ENCODE measurements at places on chromosomes 3 and 15.

DNA sequence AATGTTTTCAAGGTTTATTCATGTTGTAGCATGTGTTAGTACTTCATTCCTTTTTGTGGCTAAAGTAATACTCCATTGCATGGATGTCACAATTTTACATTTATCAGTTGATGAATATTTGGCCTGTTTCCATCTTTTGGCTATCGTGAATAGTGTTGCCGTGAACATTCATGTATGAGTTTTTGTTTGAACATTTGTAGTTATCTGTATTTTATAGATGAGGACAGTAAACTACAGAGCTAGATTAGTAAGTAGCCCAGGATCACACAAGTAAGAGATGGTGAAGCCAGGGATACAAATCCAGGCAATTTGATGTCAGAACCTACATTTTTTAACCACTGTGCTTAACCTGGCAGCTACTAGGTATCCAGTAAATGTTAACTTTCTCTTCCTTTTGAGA lies 63.2 kb downstream of the ASTE1 start:
- no peak for DNase-seq

- DNase-seq, result no peak
Measured at GRCh38 chr3:134244921-134245320, 5.7 kb downstream of the RYK start.

DNA sequence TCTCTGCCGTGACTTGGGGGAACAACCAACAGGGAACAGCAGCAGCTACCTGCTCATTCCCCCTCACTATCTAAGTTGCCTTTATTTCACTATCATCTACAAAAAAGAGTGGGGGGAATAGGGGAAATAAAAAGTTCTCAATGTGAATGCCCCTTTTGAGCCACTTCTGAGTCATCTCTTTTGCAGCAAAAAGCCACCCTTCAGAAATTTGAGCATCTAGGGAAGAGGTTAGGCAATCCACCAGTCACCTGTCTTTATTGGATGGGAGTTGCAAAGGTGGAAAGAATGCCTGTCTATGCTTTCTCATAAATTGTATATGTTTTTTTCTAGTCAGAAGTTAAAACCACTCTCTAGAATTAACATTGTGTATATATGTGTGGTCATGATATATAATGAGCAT lies 41.1 kb downstream of the GPD1L start:
- no peak for DNase-seq

GRCh38 chr3:66713921-66714320 lies 213.1 kb upstream of the LRIG1 start:
- DNase-seq, result no peak

DNA sequence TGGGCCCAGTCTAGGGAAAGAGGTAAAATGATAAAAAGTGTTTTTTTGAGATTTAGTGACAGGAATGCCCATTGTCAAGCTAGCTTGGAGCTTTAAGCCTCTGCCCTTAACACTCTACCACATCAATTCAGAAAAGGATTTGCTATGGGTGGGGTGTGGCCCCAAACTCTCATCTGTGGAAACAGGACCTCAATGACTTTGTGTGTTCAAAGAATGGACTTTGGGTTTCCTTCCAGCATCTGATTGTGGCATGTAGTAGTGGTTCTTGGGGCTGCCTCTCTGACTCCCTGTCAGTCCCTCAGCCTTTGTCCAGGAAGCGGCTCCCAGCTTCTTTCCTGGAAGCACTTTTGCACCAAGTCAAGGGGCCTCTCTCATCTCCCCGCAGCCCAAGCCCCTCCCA lies 56.1 kb downstream of the CCNL1 start:
- no peak for DNase-seq

- peak; percentile 12 for DNase-seq
Measured at GRCh38 chr15:78411061-78411460, 27.0 kb upstream of the IREB2 start.

DNA sequence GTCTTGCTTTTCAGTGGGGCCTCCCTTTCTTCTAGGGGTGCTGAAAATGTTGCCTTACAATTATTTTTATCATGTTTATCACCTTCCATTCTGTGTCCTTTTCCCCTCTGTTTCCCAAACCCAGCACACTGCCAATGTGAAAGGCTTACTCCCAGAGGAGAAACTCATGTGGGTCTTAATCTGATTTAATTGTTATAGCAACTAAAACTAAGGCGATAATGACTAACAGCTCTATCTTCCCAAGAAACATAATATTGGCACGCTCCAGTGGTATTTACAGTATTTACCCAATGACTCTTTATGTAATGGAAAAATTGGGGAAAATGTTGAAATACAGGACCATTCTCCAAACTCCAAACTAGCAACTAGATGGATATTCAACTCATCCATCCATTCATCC lies 58.4 kb downstream of the MESD start:
- DNase-seq, result no peak

DNA sequence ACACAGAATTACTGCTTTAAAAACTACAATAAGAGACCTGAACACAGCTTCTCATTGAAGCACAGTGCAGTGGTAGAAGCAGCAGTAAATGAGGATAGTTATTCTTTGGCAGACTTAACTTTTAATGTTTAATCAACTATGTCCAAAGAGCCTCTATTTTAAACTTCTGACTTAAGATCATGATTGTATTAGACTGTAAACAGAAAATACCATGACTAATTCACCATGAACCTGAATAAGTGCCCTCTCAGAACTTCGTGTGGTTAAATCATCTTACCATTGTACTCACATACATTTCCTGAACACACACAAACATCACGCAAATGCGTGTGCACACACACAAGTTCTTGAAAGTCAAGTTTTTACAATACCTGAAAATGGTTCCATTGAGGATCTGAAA lies 13.9 kb downstream of the CEP152 start:
- peak; percentile 39 for DNase-seq

GRCh38 chr3:76789237-76789636 lies 250.7 kb upstream of the ROBO2 start:
- no peak for DNase-seq

- no peak for DNase-seq
Measured at GRCh38 chr3:42430781-42431532, 20.5 kb upstream of the LYZL4 start.

- DNase-seq, result no peak
Measured at GRCh38 chr3:4471907-4472306, 4.8 kb upstream of the SUMF1 start.

DNA sequence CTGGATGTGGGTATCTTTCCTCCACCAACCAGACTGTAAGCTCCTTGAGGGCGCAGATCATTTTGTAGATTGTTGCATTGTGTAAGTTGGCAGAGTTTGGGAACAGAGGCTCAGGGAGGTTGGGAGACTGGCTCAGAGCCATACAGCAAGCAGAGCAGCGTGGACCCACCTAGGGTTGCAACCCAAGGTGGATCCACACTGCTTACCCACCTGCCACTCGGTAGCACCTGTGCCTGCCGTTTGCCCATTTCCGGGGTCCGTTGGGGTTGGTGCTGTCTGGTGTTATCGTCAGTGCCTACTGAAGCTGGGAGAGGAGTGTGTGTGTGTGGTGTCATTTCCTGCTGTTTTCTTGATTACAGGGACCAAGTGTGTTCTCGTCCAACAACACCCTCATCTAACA lies 19.0 kb downstream of the SMAD6 start:
- no peak for DNase-seq

GRCh38 chr3:66083096-66083678 lies 44.5 kb upstream of the MAGI1 start:
- no peak for DNase-seq

DNA sequence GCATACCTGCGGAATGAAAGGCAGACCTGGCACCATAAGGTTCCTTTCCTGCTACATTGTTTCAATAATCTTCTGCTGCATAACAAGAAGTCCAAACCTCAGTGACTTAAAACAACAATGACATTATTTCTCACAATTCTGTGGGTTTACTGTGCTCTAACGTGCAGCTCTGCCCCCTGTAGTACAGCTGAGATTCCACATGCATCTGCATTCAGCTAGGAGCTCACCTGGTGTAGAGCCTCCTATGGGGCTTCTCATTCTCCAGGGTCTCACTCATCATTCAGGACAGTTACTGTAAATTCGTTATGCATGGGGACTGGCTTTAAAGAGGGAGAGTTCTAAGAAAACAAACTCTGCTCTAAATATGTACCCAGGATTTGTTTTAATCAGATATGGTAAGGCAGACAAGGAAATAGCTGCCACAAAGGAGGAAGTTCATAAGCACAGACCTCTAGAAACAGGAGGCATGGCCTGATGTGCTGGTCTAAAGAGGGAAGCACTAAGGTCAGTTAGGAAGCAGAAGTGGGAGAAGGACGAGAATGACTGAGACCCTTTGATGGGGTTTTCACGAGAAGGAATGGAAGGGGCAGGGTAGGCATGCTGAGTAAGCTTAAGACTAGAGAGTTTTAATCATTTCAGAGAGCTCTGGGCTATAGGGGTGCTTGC lies 347.0 kb downstream of the NEK10 start:
- DNase-seq, result no peak

DNA sequence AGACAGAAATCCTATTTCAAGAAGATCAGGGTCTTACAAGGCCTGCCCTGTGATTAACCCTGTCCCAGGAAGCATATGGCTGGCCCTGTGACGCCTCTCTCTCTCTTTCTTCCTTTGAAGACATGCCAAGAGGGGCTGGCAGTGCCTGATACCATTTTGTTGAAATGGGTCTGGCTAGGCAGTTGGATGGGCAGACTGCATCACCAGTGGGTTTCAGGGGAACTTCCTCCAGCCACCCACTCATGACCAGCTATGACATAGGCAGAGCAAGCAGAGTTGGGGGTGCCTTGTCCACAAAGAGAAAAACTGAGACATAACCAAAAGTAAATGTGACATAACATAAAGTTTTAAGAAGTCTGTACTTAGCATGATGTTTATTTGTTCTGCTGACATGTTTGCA lies 31.4 kb upstream of the MANF start:
- DNase-seq, result no peak

- no peak for DNase-seq
Measured at GRCh38 chr3:179072100-179072438, 460 bp upstream of the ZMAT3 start.

GRCh38 chr3:13072239-13072599 lies 1.0 kb downstream of the IQSEC1 start:
- DNase-seq, result no peak

- DNase-seq, result peak; percentile 96
Measured at GRCh38 chr3:71311661-71312046, 271.9 kb downstream of the FOXP1 start.

DNA sequence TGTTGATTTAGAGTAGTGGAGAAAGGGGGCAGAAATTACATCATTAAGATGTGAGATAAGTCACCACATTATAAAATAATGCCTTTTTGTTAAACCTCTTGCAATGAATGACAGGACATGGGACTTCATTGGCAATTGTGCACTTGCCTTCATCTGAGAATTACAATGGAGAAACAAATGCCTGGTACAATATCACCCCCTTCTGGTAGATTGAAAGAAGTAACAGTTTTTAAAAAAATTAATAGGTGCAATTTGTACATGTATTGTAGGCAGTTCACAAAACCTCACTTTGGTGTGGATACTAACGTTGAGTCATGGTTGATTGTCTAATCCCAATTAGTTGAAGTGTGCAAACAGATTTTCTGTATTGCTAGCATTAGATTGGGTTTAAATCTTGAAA lies 4.6 kb upstream of the P2RY14 start:
- DNase-seq, result peak; percentile 58

- DNase-seq, result no peak
Measured at GRCh38 chr15:63500265-63501250, 3.8 kb upstream of the USP3 start.

DNA sequence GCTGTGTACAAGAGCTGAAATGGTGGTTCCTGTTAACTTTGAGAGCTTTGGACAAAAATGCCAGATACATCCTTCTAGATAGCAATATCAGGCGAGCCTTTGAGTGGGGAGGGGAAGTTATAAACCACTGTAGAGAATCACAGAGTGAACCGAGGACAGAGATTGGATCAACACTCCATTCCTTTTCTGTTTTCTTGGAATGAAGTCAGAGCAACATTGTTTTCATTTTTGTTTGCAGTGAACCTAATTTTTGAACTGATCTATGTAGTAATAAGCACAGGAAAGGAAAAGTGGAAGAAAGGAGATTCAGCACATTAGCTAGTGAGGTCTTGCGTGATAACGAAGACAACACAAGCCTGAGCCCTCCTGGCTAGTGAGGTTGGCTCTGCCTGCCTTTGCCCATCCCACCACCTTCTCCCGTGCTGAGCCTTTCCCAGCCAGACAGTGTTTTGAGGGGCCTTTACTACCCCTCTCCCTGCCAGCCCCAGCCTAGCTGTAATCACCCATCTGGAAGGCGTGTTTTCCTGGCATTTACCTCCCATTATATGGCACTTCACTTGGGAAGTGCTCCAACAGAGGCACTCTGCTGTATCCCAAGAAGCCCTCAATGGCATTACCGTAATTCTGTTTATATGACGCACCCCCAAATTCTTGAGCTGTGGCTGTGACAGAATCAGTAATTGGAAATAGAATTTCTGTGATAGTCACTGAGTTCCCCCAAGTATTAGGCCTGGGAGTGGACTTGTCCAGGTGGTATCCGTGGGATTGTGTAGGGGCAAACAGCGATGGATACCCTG lies 129.8 kb downstream of the CACNA1D start:
- DNase-seq, result no peak

GRCh38 chr15:81289910-81290309 lies 34.0 kb downstream of the STARD5 start:
- no peak for DNase-seq

- no peak for DNase-seq
Measured at GRCh38 chr15:61182946-61183345, 46.2 kb downstream of the RORA start.

- DNase-seq, result no peak
Measured at GRCh38 chr15:56598991-56599390, 134.1 kb upstream of the MNS1 start.

GRCh38 chr3:27509376-27509775 lies 25.2 kb upstream of the SLC4A7 start:
- no peak for DNase-seq

DNA sequence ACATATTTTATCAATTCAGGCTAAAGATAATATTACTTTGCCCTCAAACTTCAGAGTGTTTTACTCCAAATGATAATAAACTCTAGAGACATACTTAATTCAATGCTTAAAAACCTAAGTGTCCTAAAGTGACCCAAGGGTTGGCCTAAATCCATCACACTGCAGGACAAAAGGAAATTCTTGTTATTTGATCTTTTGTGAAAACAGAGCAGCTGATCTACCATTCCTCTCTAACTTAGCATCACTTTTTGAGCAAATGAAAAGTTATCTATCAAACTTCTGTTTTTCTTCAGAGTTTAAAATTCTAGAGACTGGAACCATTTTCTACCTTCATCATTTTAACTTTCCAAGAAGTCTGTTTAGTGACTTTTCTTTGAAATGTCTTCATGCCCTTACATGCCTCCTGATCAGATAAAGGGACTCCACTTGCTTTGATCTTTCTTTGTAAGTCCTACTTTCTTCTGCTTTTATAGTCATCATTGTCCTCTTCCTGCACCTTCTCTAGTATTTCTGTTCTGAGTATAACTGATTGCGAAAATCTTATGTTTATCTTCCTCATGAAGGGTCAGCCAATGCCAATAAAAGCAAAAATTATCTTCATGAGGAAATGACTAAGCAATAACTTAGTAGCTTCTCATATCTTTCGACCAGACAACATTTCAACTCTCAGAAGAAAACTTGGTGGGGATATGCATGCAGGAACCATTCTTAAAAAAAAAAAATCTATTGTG lies 378.7 kb upstream of the TGFBR2 start:
- peak; percentile 90 for DNase-seq

- no peak for DNase-seq
Measured at GRCh38 chr3:79040701-79041100, 727.1 kb downstream of the ROBO1 start.

GRCh38 chr15:29968099-29968894 lies 114.5 kb upstream of the GOLGA8J start:
- no peak for DNase-seq
